Activated T-cell treated with anti-CD3 and anti-CD28 coated beads for 48 hours (primary cell): ENCODE measurements at places on chromosomes 1 and 21.

GRCh38 chr21:42750737-42751530, 97.5 kb downstream of the PDE9A start:
- DNase-seq, result no peak

GRCh38 chr1:11397151-11397901, 81.6 kb upstream of the DISP3 start:
- DNase-seq, result no peak

GRCh38 chr1:10863886-10864285, 67.4 kb upstream of the CASZ1 start:
- DNase-seq, result no peak

- no peak for DNase-seq
Observed at GRCh38 chr21:29430576-29430975, 131.9 kb downstream of the BACH1 start.

GRCh38 chr21:39387461-39388037, 38.7 kb upstream of the HMGN1 start:
- DNase-seq, result peak; percentile 86

DNA sequence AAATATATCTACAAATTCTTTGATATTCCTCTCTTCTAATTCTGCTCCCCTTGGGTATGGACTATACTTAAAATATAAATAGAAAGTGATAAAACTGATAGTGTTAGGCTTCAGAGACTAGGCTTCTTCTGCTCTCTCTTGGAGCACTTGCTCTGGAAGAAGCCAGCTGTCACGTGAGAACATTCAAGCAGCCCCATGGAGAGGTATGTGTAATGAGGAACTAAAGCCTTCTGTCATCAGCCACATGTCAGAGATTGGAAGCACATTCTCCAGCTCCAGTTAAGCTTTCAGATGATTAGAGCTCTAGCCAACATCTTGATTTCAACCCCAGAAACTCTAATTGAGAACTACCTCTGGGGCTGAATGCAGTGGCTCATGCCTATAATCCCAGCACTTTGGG, 34.3 kb downstream of the XKR8 start:
- no peak for DNase-seq

- DNase-seq, result no peak
Observed at GRCh38 chr1:205500240-205501233, 3.9 kb upstream of the CDK18 start.

GRCh38 chr1:1165485-1165884, 8.2 kb upstream of the TTLL10 start:
- DNase-seq, result no peak

DNA sequence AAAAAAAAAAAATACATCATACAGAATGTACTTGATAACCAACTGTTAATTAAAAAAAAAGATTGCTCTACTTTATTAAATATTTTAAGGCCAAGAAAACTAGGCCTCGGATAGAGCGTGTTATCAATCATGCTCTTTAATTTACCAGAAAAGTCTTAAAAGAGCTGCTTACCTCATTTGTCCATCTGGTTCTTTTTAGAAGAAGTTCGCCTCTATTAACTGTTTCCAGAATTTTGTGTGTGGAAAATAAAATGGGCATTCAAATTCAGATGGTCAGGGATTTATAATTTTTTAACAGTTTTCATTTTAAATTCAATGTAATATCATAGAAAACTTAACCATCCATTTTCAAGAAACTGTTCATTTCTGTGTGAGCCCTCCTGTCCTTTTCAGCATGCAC, 53.8 kb downstream of the KCNK1 start:
- no peak for DNase-seq

DNA sequence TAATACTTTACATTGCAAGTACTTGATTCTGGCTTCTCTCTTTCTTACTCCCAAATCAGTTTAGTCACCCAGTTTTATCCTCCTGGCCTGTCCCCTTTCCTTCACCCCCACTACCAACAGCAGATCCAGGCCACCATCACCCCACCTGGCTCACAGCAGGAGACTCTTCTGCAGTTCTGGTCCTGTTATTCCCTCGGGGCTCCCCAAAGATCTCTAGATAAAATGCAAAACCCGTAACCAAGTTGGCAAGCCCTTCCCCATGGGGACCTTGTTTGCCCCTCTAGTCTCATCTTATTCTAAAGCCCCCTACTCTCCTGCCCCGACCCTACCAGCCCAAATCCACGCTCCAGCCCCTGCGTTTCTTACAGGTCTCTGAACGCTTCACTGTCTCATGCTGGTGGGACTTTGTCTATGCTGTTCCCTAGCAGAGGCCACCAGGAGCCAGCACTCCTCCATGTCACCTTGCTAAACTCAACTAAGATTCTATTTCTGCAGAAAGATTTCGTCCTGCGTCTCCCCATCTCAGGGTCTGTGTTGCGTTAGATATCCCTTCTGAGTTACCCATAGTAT, 4.0 kb downstream of the ABCG1 start:
- DNase-seq, result no peak

DNA sequence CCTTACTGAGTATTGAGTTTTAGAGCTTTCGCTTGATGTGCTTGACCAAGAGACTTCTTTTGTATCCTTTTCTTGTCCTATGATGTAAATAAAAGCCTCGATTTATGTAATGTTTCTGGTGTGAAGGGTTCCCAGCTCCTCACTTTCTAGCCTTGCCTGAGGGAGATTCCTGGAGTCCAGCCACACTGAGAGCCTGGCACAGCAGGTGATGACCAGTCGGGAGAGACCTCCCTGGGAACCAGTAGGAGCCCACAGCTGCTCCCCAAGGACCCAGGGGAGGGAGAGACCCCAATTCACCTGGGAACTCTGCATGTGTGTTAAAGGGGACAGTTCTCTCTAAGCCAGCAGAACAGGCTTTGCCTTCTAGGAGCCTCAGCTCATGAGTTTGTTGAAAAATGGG, 8.9 kb downstream of the C1orf115 start:
- DNase-seq, result no peak

- DNase-seq, result no peak
Observed at GRCh38 chr1:212605441-212606394, 2.8 kb upstream of the ATF3 start.

DNA sequence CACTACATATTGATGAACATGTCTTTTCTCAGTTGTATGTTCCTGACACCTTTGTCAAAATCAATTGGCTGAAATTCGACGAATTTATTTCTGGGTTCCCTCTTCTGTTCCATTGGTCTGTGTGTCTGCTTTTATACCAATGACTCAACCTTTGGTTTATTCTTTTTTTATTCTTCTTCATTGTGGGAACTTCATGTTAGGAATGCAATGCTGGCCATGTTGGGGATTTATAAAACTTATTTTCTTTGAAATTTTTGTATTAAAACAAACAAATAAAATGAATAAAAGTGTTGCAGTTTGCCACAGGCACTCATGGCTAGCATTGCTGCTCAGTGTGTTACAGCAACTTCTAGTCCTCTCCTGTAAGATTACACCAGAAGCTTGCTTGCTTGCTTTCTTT, 287.8 kb downstream of the DUSP10 start:
- DNase-seq, result no peak

DNA sequence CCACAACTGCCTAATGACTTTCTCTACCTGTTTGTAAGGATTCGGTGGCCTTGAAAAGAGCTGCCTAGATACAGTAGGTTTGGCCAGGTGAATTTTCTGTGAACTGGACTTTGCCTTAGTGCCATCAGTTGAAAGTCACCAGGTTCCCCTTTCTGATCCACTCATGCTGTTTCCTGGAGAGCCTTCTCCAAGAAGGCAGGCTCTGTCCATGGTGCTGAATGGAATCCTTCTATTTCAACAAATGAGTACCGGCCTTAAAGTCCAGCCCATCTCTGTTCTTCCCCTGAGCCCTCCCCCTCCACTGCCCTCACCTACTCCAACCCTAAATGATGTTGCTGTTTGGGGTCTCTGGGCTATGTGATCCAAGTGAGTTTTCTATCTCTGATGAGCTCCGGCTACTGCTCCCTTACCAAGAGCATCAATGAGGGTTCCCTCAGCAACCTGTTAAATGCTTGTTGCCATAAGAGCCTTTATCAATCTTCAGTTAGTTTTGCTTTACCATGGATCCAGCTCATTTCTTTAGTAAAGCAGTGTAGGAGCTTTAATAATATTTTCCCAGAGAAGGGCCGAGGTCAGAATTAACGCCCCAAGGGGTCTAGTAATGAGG, 500.4 kb downstream of the PTPRU start:
- DNase-seq, result no peak

DNA sequence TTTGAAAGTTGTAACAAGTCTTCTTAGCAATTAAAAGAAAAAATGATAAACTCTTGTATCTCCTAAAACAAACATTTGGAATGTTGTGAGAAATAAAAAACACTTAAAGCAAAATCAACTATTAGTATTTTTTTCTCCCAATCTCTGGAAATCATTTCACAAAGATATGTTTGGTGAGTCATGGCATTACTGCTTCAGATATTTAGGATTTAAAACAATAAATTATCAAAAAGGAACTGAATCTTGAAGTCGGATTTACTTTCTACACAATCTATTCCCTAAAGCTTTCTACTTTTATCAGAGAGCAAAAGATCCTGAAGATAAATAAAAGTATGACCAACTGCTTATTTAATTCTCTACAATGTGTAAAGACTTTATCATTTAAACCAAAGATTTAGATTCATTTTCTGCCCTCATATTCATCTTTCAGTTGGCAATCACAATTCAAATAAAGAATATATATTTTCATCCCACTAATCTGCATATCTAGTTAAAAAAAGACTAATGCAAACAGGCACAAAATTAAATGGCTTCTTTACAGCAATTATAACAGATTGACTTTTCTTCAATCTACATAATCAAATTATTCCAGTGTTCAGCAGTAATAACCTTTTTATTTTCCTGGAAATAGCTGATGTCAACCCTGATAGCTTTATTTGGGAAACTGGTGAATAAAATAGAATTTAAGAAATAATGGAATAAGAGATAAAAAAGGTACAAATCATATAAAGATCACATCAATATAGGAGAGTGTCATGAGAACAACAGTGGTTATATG, 230.0 kb downstream of the COP1 start:
- no peak for DNase-seq

DNA sequence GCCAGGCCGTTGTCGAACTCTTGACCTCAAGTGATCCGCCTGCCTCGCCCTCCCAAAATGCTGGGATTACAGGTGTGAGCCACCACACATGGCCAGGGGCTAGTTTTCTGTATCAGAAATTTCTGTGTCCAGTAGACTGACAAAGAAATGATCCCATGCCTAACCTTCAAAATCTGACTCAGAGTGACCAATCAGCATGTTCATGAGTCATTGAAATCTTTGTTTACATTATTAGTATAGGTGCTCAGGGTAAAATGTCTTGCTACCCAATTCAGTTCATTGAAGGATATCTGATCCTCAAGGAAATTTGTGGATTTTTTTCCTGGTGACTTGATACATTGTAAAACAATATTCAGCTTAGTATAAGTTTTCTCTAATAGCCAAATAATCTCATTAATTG, 11.0 kb upstream of the LDLRAD2 start:
- DNase-seq, result no peak

- DNase-seq, result no peak
Observed at GRCh38 chr1:222299524-222299923, 248.4 kb downstream of the HHIPL2 start.

- DNase-seq, result no peak
Observed at GRCh38 chr1:31348449-31348848, 24.4 kb downstream of the FABP3 start.

DNA sequence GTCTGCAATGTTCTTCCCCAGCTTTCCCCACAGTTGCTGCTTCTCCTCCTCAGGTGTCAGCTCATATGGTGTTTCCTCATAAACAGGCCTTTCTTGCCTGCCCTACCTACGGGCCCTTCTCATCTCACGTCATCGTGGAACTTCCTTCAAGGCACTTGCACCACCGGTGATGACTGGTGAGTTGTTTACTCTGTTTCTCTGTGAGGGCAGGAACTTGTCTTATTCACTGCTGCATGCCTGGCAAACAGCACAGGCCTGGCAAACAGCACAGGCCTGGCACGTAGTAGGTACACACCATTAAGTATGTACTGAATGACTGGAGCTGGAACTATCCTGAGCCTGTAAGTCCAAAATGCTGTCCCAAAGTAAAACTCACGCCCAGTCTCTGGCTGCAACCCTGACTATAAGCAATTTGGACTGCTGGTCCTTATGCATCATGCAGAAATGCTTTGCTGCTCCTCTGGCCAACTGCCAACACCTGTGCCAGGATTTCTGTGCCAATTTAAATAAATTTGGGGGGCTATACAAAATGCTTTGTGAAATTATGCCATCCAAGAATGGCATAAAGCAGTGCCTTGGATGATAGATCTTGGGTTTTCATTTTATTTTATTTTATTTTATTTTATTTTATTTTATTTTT, 25.7 kb downstream of the STK40 start:
- no peak for DNase-seq

DNA sequence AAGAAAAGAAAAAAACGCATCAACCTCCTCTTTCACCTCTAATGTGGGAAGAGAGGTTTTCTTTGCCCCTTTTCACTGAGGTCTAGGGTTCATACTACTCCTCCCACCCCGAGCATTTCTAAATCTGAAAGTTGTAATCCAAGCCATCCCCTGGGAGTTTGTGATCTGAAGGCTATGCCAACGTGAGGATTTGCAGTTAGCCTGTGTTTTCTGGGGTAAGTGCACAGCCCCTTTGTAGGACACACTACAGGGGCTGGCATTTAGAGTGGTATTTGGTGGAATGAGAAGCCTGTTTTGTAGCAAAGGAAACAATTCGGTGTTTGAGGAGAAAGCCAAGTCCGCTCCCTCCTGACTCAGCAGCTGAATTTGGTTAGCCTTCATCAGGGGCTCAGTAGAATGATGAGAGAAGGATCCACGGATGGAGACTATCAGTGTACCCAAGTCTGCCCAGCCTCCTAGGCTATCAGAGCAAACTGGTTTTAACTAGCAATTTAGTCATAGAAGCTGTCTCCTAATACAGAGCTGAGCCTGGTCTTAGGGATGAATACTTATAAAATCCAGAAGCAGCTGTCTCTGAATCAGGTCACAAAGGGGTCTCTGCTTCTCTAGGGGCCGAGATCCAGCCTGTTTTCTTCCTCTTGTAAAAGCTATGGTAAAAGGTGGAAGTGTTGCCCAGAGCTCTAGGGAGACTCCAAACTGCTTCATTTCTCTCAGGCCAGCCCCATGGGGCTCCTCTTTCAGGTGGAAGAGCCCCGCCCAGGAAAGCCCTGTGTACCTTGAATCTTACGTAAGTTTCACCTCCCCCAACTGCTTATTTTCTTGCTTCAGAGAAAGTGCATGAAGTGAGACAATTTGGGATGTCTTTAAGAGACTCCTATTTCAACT, 2.1 kb downstream of the PCP4L1 start:
- DNase-seq, result no peak

- no peak for DNase-seq
Observed at GRCh38 chr1:113255038-113255719, 135.1 kb upstream of the MAGI3 start.

DNA sequence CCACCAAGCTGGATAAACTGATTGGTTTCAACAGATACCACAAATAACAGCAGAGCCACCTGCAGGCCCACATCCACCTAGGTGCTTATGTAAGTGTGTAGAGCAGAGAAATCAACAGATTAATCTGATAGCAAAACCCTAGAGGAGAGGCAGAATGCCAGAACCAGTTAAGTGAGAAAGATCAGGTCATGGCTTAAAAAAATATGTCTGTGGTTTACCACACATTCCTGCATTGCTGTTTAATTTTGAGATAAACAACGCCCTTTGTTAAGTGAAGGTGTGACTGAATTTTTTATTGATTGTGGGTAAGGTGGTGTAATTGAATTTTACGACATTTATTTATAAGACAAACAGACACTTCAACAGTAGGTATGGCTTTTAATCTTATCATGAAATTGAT, 21.2 kb downstream of the CRNN start:
- DNase-seq, result no peak

GRCh38 chr1:214838351-214838750, 235.4 kb downstream of the CENPF start:
- no peak for DNase-seq

- no peak for DNase-seq
Observed at GRCh38 chr1:42943166-42943565, 15.5 kb downstream of the SLC2A1 start.

GRCh38 chr1:175498002-175498401, 245.4 kb downstream of the TNR start:
- no peak for DNase-seq
